ENCODE measurements at places on chromosomes 7 and 10.
A peak's percentile ranks its signal among the peaks of the same experiment; 100 is the strongest.

DNA sequence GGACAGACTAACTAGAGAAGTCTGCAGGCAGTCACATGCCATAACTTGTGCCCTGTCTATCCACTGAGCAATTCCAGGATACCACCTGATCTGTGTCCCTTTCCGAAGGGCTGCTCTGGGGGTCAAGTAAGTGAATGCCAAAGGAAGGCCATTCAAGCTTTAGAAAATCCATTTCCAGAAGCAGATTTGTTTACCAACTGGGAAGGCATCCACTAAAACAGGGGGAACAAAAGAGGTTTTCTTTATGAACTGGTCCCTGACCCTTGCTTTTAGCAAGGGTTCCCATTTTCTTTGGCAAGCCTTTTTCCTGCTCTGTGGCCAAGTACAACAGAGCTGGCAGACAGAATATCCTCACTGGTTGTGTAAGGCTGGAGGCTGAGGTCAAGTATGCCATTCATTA is 36.5 kb downstream of the ITPRID1 start:
- DNase-seq = no peak

DNA sequence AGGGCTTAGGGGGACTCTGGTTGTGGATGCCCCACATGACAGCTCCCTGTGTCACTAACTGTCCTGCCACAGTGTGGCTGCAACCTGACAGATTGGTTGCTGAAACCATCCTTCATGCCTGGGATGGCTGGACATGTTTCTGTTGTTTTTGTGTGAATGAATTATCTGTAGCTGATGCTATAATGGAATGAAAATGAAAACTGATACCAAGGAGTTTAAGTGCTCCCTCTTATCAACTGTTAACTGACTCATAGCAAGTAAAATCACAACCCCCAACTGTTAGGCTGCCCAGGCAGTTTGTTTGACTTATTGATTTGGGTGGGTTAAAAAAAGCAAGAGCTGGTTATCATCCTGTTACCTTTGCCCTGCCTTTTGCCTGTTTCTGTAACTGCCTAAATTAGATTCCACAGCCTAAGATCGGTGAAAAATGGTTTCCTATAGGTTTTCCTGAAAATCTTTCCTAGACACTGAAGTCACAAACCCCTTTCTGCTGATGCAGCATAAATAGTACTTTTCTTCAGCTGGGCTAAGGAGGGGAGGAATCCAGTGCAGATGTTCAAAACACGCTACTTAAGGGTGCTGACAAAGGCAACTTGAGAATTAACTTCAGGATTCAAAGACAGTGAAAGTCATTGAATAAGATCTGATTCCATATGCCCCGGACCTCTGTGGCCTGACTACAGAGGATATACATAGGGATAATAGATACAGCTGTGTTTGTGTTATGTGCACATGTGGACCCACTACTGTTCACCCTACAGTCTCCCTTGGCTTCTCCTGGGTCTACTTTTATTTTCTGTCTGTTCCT is 5.7 kb downstream of the FRAT2 start:
- DNase-seq = no peak

DNA sequence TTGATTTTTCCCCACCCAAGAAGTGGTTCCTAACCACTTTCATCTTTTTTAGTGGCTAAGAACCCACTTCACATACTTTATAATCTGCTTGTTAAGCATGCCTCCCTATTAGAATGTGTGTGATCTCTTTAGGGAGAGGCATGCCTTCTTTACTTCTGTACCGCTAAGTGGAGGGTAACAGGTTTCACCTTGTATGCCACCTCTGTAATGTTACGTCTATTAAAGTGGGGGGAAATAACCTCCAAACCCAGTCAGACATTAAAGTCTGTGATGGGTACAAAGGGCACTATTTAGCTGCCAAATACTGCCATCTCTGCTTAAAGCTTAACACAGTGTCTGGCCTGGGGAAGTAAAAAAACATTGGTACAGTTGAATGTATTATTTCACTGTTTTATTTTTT is 51.9 kb downstream of the EPC1 start:
- no peak for DNase-seq

DNA sequence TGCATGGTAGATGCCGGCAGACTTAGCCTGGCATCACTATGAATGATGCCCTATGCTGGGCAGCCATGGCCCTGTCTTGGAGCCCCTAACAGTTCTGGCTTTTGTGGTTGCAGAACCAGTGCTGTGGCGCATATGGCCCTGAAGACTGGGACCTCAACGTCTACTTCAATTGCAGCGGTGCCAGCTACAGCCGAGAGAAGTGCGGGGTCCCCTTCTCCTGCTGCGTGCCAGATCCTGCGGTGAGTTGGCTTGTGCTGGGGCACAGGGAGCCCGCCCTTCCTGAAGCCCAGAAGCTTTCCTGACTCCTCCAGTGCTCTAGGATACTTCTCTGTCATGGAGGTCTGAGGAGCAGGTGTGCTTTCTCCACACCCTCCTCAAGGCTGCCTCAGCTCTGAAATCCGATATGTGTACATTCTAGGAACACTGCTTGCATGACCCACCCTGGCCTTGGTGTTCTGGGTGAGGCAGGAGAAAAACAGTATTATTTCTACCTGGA is 25.6 kb upstream of the SH2D4B start:
- DNase-seq = no peak

- DNase-seq = no peak
These were observed at the start of gene TCERG1L for GRCh38 chr10:131311661-131312477. TCERG1L (minus strand) TSS chr10:131311721; CDS start chr10:131311635, 86 bp downstream.

DNA sequence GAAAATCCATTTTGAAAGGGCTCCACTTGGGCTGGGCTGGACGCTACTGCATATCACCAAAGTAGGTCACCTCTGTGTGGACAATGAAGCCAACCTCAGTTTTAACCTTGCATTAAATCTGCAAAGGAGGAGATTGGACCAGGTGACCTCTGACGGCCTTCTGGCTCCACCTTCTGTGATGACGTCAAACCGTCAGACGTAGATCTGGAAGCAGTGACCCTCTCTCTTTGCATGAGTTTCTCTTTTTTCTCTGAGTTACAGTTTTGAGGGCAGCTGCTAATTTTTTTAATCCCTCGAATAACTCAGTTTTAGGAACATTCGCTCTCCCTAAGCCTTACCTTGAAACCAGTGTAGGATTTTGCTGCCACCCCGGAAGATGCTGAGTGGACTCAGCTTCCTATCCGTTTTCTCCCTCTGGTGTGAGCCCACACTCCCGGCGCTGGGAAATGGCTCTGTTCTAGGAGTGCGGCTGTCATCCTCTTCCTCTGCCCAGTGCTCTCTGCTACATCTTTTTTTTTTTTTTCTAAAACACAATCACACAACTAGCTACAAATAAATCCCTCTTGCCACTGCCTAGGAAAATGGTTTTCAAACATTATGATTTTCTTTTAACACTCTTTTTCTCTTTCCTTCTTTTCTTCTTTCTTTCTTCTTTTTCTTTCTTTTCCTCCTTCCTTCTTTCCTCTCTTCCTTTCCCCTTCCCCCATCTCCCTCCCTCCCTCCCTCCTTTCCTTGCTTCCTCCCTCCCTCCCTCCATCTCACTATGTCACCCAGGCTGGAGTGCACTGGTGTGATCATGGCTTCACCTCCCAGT is 27.7 kb upstream of the NMT2 start:
- DNase-seq = peak; percentile 42

GRCh38 chr10:102300278-102300843 is 55.0 kb downstream of the GBF1 start:
- no peak for DNase-seq

- DNase-seq = no peak
These were observed 161.2 kb downstream of the GRK5 start for GRCh38 chr10:119368581-119368980.

DNA sequence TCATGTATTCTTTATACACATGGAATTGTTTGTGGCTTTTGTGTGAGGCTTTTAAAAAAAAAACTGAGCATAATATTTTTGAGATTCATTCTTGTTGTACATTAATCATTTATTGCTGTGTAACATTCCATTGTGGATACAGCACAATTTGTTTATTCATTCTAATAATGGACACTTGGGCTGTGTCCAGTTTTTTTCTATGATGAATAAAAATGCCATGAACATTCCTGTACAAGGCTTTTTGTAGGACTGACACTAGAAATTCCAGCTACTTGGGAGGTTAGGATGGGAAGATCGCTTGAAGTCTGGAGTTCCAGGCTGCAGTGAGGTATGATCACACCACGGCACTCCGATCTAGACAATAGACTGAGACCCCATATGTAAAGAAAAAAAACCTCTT is 254.3 kb upstream of the CACNA2D1 start:
- DNase-seq = no peak

GRCh38 chr7:133827707-133828623 is 299.2 kb upstream of the LRGUK start:
- no peak for DNase-seq

GRCh38 chr10:28938745-28939144 is 261.4 kb downstream of the BAMBI start:
- DNase-seq = no peak

DNA sequence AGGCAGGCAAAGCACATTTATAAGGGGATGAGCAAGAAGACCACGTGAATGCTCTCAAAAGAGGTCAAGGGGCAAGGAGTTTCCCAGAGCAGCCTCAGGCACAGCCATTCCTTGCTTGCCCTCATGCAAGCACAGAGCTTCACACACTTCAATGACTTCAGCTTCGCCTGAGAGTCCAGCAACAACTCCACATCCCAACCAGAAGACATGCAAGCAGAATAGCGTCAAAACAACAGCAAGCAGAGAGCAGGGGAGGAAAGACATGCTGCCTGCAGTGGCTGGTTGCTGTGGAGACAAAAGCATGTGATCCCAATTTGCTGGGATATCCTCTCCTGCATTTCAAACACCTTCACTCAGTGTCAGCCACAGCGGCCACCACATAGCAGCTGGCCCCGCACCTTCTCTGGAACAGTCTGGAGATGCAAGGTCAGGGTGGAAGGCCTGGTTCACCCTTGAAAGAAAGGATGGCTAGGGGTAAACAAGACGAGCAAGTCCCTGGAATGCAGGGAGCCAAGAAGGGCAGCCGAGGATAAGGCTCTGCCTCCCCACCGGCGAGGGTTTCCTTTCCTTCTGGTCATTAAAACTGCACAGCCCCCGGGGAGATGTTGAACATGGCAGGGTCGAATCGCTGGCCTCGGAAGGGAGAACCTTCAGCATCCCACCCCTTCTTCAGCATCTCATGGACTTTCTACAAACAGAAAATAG is 60.2 kb upstream of the CAMK2B start:
- DNase-seq = no peak
